T-cell (primary cell): ENCODE measurements at places on chromosomes 12 and 14. TPM values are rescaled to one million over a fixed set of nuclear protein-coding genes. Genes with fewer than 3 reads are reported as not detected.

SLC5A8 gene
- not detected for total RNA-seq

GRCh38 chr14:74867673-74868072 is 8.3 kb downstream of the PROX2 start:
- H3K27ac ChIP-seq, result peak overlapping the region; percentile 46
- no peaks in the 10 kb centered on the region for H3K36me3 ChIP-seq
- H3K27me3 ChIP-seq, result no peaks in the 10 kb centered on the region
- no peak overlapping the region for H3K4me3 ChIP-seq

DNA sequence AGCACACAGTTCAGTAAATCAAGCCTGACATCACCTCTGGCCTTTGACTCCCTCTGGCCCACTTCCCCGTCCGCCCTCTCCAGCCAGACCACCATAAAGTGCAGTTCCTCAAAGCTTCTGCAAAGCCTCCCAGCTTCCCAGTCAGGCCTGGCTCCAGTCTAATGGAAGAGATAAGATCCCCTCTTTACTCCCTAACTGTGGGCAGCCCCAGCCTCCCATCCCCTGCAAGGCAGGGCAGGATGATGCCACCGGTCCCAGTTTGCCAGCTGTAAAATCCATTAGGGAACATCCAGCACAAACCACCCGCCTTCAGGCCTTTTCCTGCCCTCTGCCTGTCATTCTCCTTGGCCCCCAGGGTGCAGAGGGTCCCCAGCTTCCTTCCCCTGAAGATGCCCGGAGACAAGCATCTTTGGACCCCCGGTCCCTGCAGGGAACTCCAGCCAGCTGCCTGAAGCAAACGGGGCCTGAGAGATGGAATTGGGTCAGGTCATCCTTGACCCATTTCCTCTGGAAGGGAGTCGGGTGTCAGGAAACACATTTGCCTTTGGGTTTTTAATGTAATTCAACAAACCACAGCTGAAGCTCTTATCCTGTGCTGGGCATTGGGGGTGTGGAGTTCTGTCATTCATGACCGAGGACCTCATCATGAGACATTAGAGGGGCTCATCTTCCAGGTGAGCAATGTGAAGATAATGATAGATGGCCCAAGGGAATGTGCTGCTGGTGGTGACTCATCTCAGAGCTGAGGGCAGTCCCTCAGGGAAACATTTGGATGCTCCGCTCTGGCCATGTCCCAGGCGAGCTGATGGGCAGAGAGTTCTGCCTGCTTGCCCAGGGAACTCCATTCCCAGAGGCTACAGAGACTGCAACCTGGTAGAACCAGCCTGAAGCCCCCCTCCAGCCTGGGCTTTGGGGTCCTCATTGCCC is 93.8 kb upstream of the CLMN start:
- DNase-seq, result no peak
- H3K4me3 ChIP-seq, result no peak overlapping the region
- peaks cover 11% of the 10 kb centered on the region for H3K36me3 ChIP-seq
- H3K27me3 ChIP-seq, result no peaks in the 10 kb centered on the region
- H3K4me1 ChIP-seq, result no peaks in the 10 kb centered on the region
- H3K27ac ChIP-seq, result no peak overlapping the region

HNRNPC gene
- 510 TPM for total RNA-seq

PLEKHD1 gene
- 0.61 TPM for total RNA-seq

DNA sequence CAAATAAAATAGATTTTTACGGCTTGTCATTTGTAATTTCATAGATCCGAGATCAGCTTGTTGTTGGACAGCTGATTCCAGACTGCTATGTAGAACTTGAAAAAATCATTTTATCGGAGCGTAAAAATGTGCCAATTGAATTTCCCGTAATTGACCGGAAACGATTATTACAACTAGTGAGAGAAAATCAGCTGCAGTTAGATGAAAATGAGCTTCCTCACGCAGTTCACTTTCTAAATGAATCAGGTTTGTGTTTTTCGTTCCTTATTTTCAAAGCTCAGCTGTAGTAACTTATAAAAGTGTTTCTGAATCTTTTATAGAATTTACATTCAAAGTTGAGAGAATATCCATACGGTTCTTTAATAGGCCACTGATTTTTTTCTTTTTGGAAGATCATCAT is 89.1 kb downstream of the LRRK2 start:
- no peaks in the 10 kb centered on the region for H3K4me1 ChIP-seq
- no peak overlapping the region for H3K27ac ChIP-seq
- H3K27me3 ChIP-seq, result no peaks in the 10 kb centered on the region
- H3K36me3 ChIP-seq, result no peaks in the 10 kb centered on the region
- no peak for DNase-seq
- H3K4me3 ChIP-seq, result no peak overlapping the region

- H3K4me3 ChIP-seq, result no peak overlapping the region
- no peaks in the 10 kb centered on the region for H3K4me1 ChIP-seq
- H3K36me3 ChIP-seq, result no peaks in the 10 kb centered on the region
- DNase-seq, result no peak
- no peak overlapping the region for H3K27ac ChIP-seq
Observed at GRCh38 chr14:33680873-33681272, 270.0 kb downstream of the EGLN3 start.

DNA sequence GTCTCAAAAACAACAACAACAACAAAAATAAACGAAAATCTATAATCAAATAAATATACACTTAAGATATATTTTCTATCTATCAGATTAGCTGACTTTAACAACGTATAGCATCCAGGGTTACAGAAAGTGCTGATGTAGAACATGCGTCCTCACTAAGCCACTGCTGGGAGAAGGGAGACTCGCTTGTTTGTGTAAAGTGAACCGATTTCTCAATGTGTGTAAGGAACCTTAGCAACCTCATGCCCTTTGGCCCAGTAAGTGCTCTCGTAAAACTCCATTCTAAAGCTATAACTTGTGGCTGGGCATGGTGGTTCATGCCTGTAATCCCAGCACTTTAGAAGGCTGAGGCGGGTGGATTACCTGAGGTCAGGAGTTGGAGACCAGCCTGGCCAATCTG is 23.8 kb downstream of the NFKBIA start:
- no peaks in the 10 kb centered on the region for H3K36me3 ChIP-seq
- no peaks in the 10 kb centered on the region for H3K4me1 ChIP-seq
- H3K4me3 ChIP-seq, result no peak overlapping the region
- H3K27ac ChIP-seq, result no peak overlapping the region

GRCh38 chr12:2977776-2978175 is 18.6 kb downstream of the TEAD4 start:
- DNase-seq, result no peak
- H3K36me3 ChIP-seq, result no peaks in the 10 kb centered on the region
- H3K4me1 ChIP-seq, result no peaks in the 10 kb centered on the region
- no peak overlapping the region for H3K4me3 ChIP-seq
- peaks cover 10% of the 10 kb centered on the region for H3K27me3 ChIP-seq
- no peak overlapping the region for H3K27ac ChIP-seq

CIDEB gene
- total RNA-seq, result 13.0 TPM
